Tracheal epithelial cell (primary cell): ENCODE measurements at places on chromosomes 13 and 19. TPM values are rescaled to one million over a fixed set of nuclear protein-coding genes. Genes with fewer than 3 reads are reported as not detected.

Gene PABPC3
- total RNA-seq: under 0.01 and 0.21 TPM in 2 replicates

Gene ZNF443
- total RNA-seq: 2.4 and 3.0 TPM in 2 replicates

Gene ZNF729
- not detected in 2 replicates for total RNA-seq

Gene MEX3D
- total RNA-seq: 81.6 and 161 TPM in 2 replicates

Gene CRX
- total RNA-seq: not detected in 2 replicates

Gene NECTIN2
- total RNA-seq: 39.4 and 115 TPM in 2 replicates

Gene NANOS3
- total RNA-seq: 0.96 TPM in 1 of 2 replicates, not detected in the other
